ENCODE measurements at places on chromosomes 2 and 18. TPM values are rescaled to one million over a fixed set of nuclear protein-coding genes. Genes with fewer than 3 reads are reported as not detected.
A peak's percentile ranks its signal among the peaks of the same experiment; 100 is the strongest.

DNA sequence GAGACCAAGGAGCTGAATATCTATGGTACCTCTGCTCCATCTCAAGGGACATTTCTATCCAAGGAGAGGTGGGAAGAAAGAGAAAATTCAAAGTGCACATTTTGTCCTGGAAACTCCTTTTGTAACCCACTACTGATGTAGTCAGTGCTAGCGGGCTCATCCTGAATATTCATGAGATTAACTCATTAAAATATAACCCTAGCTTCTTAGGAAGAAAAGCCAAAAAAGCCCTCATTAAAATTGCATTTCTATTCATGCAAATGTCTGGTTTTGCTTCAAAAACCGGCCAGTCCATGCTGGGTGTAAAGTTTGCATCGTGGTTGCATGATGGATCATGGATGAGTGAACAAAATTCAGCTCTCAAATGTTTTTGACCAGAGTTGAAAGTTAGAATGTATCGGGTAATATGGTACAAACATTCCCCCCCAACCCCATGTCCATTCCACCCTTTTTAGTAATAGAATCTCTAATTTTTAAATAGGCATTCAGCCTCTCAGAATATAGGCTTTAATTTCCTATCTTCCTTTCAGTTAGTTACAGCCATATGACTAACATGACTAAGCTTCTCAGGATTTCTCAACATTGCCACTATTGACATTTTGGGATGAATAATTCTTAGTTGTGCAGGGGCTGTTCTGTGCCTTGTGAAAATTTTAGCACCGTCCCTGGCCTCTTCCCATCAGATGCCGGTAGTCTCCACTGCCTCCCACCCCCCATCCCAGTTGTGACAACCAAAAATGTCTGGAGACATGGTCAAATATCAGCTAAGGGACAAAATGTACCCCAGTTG is 104.2 kb upstream of the RND3 start:
- H3K4me3 ChIP-seq: no peak overlapping the region
- H3K4me1 ChIP-seq: no peaks in the 10 kb centered on the region
- H3K27me3 ChIP-seq: peaks cover 2% of the 10 kb centered on the region
- no peak for DNase-seq

DNA sequence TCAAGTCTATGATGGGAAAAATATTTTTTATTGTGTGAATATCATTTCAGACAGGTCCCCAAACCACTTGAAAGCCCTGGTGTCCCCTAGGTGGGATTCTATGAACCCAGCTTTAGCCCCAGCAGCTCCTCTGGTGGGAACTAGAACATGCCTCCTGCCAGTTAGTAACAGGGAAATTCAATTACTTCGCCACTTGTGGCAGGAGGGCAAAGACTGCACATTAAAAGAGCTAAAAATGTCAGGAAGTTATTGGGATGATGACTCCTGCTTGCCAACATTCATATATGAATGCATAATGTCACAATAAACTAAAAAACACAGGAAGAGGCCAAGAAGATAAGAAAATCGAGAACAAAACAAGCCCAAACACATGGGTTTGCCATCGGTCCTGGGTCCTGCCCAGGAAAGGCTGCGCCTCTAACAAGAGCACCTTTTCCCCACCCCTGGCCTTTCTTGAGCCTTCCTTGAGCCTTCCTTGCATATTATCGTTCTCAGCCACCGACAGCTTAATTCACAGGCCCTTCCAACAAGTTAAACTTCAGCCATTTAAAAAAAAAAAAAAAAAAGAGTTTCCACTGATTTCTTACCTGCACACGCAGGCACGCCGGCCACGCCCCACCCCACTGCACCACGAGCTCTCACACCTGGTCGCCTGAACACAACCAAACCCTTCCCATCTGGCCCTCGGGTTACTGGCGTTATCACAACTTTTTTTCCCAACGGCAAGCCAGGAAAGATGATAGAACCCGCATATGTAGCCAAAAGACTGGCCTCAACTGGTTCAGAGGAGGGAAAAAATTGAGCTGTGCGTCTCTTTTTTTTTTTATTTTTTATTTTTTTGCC is 23.4 kb downstream of the BCL11A start:
- H3K27me3 ChIP-seq: peaks cover 6% of the 10 kb centered on the region
- H3K4me3 ChIP-seq: peak overlapping the region; percentile 77
- no peak for DNase-seq
- H3K27ac ChIP-seq: peak overlapping the region; percentile 90
- peaks cover 85% of the 10 kb centered on the region for H3K4me1 ChIP-seq
- H3K36me3 ChIP-seq: no peaks in the 10 kb centered on the region

GPR75 gene
- total RNA-seq: 5.6 TPM

CYTIP gene
- not detected for total RNA-seq
